GM12864 (cell line): ENCODE measurements at places on chromosomes 6 and 20.

DNA sequence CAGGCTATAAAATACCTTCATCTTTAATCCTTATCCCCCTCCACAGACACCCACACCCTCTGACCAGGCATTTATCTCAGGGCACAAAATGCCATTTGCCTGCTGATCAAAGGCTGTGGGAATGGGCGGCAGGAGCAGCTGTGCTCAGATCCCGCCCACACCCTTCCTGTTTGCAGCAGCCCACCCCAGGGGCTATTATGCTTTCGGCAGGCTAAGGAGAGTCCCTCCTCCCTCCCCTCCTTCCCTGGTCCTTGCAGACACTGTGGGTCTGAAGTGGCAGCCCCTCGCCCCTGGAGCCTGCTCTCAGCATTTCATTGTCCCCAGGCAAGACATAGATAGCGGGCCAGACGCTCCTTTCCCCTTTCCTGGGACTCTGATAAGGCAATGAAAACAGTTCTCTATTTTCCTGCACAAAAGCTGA is 220.8 kb upstream of the HEY2 start:
- no peak for DNase-seq

- no peak for DNase-seq
Observed at GRCh38 chr20:38184101-38184500, 19.0 kb upstream of the TGM2 start.

DNA sequence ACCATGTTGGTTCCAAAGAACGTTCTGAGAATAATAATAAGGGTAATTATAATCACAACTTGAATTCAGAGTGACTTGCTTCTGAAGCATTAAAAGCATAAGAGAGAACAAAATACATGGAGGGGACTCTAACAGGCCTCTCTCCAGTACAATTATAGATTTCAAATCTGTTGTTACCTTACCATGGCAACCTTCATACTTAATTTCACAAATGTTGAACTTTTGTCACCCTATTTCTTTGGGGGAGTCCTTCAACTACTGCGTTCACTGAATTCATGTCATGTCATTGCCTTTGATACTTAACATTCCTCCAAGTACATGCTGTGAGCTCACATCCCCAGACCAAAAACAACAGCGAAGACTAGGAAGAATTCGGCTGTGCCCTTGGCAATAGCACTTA is 104.0 kb downstream of the MKKS start:
- no peak for DNase-seq

DNA sequence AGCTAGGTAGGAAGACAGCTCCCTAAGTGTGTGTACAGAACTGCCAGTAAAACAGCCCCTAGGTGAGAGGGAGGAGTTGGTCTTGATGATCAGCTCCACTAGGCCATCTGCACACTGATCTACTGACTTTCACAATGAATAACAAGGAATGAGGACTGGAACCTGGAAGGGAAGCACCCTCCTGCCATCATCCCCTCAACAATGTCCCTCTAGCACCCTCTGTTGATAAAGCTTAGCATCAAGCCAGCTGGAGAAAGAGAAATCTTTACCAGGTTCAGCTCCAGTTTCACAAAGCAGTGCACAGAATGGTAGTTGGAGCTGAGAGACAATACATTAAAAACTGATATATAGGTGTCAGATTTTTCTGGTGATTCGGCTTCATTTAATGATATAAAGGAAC is 57.2 kb upstream of the IRAK1BP1 start:
- DNase-seq: no peak

- peak; percentile 27 for DNase-seq
Observed at GRCh38 chr6:2563635-2564034, 187.1 kb downstream of the MYLK4 start.

GRCh38 chr6:106591111-106591825 is 38.0 kb downstream of the RTN4IP1 start:
- no peak for DNase-seq
